ENCODE measurements at places on chromosomes 6 and 20.

- no peak for DNase-seq
Observed at GRCh38 chr6:53917464-53917842, 122.6 kb downstream of the LRRC1 start.

DNA sequence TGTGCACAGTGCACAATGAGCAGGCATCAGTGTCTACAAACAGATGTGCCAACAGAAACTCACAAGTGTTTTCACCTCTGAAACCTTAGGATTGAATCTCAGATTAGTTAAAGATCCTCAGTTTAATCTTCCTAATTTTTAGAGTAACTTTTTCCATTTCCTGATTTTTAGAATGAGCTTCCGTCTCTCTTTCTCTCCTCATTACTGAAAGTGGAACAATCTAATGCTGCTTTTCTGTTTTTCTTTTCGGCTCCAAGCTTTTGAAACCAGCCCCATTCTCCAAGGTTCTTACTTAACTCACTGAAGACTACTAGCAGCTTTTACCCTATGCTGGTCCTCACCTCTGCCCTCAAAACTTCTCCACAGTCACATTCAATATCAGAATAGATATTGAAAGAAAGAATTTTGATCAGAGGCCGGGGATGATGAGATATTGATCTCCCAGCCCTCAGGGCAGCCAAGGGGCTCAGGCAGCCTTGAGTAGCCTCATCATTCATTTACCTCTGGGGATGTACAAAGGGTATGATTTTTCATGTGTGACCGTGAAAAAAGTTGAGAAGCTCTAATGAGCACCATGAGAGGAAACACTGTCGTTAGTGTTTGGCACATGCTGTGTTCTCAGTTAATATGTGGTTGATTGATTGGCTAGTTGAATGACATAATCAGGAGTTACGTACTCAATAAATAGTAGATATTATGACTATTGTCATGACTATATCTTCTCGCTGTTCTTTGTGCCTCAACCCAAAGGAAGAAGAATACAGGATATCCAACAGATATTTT is 11.9 kb upstream of the STK38 start:
- DNase-seq = no peak

GRCh38 chr6:31729515-31729978 is 448 bp upstream of the DDAH2 start:
- DNase-seq = peak; percentile 93

GRCh38 chr20:32004963-32005362 is 5.3 kb upstream of the CCM2L start:
- no peak for DNase-seq

GRCh38 chr6:158660333-158660754 is 10.5 kb downstream of the SYTL3 start:
- no peak for DNase-seq

- no peak for DNase-seq
Observed at GRCh38 chr20:38536310-38536709, 44.7 kb upstream of the ADIG start.

GRCh38 chr6:161105408-161105807 is 113.8 kb downstream of the MAP3K4 start:
- DNase-seq = no peak

GRCh38 chr6:9523462-9523861 is 891.4 kb downstream of the TFAP2A start:
- no peak for DNase-seq

GRCh38 chr6:79949233-79949632 is 1.9 kb upstream of the ELOVL4 start:
- no peak for DNase-seq

Measured in left hindlimb (tissue), 1 donor.